ENCODE measurements at places on chromosomes 12 and 14.

- peak; percentile 51 for DNase-seq
These were observed 841 bp downstream of the CALM1 start for GRCh38 chr14:90397425-90398314.

GRCh38 chr12:5473783-5474116 is 41.8 kb downstream of the NTF3 start:
- no peak for DNase-seq

DNA sequence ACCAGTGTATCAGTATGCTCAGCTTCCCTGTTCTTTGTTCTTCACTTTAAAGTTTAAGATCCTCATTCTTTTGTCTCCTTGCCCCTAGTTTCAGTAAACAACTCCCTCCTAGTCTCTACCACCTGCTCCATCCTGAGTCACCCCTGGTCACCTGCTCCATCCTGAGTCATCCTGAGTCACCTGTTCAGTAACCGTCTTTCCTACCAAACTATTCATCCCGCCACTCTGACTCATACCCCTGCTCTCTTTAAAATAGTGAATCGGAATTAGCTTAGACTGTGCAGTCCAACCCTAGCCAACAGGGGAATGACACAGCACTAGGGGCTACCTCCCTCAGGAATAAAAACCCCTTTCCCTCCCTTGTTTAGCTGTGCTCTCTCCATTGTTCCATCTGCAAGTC is 888.1 kb upstream of the MDGA2 start:
- no peak for DNase-seq

- no peak for DNase-seq
These were observed 12.6 kb downstream of the BTBD6 start for GRCh38 chr14:105260959-105261358.

DNA sequence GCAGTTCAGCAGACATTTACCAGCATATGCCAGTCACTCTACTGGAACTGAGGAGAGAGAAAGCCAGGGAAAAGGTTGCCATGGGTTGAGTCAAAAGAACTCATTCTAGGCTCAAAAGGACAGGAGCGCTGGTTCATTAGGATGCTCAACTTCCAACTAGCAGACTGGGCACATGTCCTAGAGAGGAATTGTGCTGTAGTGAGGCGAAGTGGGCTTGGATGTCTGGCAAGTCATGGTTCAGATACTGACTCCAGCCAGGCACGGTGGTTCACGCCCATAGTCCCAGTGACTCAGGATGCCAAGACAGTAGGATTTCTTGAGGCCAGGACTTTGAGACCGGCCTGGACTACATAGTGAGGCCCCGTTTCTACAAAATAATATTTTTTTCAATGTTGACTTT is 281.5 kb downstream of the CACNA1C start:
- no peak for DNase-seq

- peak; percentile 81 for DNase-seq
These were observed 3.4 kb downstream of the MMP17 start for GRCh38 chr12:131831635-131832041.

- DNase-seq: no peak
These were observed 17.1 kb downstream of the DTX1 start for GRCh38 chr12:113073586-113073985.

Measured in AG08395 (cell line).